ENCODE measurements at places on chromosomes 4 and X.

DNA sequence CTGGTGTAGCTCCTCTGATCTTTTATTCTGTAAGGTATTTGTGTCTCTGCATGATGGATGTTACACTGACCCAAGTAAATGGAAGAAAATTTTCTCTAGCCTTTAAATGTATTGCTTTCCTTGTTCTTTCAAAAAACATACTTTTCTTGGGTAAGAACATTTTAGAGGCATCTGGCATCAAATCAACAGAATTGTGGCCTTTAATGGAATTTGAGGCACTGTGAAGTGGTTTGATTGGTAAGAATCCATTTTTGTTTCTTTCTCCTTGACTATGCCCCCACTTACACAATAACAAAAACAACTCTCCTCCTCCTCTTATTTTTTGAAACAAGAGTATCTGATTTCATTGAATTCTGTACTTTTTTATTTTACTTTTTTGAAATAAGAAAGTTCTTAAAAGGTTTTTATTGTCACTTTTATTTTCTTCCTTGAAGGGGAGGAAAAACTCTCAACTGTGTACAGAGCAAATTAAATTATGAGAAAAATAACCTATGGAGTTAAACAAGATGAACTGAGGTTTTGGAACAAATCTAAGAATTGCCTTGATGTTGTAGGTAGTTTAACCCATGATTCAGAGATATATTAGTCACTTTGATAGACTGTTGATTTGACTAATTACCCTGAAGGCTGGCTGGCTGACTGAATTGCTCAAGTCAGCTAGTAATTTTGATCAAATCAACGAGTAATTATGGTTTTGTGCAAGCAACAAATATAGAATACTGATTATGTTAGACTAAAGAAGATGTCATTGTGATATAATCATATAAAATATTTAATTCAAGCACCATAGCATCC lies 146.4 kb downstream of the FHIP1A start:
- no peak for DNase-seq

- DNase-seq: no peak
These were observed 13.9 kb upstream of the RASL11B start for GRCh38 chr4:52848254-52848653.

GRCh38 chr4:95095348-95095974 lies 337.7 kb downstream of the BMPR1B start:
- peak; percentile 2 for DNase-seq

DNA sequence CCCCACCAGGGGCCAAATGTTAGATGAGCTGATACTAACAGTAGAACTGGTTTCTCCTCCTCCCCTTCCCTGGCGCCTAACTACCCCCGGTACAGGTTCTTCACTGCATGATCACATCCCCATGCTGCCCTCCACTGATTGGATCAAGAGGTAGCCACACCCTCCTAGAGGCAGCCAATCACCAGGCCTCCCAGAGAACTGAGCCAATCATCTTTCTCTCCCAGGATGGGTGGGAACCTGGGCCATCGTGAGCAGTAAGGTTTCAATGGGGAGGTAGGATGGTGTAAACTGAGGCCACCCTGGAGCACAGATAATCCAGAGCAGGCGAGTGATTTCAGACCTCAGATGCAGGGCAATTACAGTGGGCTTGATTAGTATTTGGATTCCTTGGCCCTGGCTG lies 64.2 kb downstream of the PPP2R2C start:
- DNase-seq: no peak

DNA sequence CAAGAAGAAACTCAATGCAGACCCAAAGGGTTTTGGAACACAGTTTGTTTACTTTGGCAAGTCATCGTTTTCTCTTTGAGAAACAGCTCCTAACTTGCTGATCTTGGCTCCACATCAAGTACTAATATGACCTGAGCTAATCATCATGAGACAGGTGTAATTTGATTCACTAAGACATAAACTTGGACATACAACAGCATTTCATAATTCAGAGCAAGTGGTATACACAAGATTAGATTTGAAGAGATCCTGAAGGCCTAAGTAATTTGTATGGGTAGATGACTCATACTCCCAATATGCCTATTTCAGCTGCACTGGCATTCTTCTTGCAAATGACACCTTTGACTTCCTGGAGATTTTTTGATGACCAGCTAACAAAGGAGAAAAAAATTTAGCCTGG lies 1521.7 kb downstream of the RPA4 start:
- DNase-seq: no peak

- DNase-seq: no peak
These were observed 5.2 kb downstream of the NHS start for GRCh38 chrX:17380221-17380620.

- DNase-seq: no peak
These were observed 9.6 kb downstream of the PPP3CA start for GRCh38 chr4:101337688-101338087.

Data from CD4-positive, alpha-beta T cell treated with Interleukin-12 subunit alpha and Interleukin-12 subunit beta, for 1 hour (primary cell).